ENCODE measurements at places on chromosomes 12 and 14.

GRCh38 chr14:92500491-92500941 lies 13.1 kb upstream of the RIN3 start:
- DNase-seq: no peak

GRCh38 chr14:28931999-28932398 lies 165.4 kb downstream of the FOXG1 start:
- DNase-seq: no peak

GRCh38 chr12:27627123-27627852 lies 69.0 kb upstream of the REP15 start:
- peak; percentile 89 for DNase-seq

DNA sequence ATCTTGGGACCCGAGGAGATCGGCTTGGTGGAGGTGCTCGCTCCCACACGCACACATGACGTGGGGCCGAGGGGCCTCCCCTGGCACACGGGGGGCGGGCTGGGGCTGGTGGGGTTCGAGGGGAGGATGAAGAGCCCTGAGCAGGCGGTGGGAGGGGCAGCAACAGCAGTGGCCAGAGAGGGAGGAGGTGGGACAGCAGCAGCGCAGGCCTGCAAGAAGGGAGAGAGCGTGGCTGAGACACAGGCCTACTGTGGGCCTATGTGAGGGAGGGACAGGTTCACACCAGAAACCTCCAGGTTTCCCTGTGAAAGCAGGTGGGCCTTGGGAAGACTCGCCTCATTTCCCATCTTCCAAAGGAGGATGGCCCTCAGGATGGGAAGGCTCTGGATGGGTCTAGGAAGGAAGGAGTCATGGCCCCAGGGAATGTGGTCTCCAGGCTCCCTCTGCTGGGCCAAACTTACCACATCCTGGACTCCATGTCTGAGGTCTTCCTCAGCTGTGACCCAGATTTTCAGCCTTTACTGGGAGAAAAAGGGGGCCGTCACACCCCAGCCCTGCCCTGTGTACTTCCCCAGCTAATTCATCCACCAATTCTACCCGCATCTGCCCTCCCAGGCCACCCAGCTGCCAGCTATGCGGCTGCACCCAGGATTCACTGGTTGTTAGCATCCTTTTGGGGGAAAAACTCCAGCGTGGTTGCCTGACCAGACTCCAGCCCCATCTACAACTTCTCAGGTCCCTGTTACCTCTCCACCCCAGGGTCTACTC lies 2.8 kb downstream of the PIANP start:
- peak; percentile 35 for DNase-seq

DNA sequence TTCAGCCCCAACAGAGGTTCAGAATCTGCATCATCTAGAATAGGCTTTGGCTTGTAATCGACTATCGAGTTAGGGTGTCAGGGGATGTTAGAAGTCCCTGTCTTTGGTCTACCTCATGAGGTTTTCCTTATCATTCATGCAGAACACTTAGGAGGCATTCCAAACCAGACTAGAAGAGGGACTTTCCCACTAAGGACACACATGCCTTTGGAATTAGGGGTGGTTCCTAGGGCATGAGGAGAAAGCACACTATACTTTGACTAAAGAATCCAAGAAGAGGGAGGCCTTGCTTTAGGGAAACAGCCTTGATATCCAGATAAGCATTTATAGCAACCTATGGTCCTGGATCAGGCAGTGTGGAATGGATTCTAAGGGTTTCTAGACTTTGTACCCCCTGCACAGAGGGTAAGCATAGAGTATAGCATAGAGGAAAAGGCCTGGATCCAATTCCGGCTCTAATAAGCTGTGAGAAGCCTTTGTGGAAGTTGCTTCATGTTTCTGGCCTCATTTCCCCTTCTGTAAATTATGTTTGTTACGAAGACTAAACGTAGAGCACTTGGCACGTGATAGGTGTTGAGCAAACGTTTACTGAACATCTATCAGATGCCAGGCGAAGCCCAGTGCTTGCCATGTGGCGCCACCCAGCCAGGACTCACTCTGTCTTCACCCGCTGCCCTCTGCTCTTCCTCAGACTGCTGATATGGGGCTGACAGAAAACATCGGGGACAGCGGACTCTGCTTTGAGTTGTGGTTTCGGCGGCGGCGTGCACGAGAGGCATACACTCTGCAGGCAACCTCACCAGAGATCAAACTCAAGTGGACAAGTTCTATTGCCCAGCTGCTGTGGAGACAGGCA lies 13.2 kb downstream of the ZNF219 start:
- DNase-seq: peak; percentile 90

DNA sequence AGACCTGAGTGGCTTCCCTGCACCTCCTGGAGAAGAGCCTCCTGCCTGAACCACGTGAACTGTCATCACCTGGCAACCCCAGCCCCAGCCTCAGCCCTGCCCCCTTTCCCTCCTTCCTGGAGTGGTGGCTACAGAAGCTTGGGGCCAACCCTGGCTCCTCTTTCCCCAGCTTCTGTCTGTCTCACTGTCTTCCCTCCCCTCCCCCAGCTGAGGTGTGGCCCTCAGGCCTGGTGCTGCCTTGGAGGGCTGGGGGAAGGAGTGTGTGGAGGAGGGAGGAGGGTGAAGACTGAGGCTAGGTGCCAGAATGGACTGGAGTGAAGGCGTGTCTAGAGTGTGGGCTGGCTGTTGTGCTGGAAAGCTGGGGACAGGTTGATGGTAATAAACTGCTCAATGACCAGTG lies 9.7 kb downstream of the NFATC4 start:
- DNase-seq: no peak

DNA sequence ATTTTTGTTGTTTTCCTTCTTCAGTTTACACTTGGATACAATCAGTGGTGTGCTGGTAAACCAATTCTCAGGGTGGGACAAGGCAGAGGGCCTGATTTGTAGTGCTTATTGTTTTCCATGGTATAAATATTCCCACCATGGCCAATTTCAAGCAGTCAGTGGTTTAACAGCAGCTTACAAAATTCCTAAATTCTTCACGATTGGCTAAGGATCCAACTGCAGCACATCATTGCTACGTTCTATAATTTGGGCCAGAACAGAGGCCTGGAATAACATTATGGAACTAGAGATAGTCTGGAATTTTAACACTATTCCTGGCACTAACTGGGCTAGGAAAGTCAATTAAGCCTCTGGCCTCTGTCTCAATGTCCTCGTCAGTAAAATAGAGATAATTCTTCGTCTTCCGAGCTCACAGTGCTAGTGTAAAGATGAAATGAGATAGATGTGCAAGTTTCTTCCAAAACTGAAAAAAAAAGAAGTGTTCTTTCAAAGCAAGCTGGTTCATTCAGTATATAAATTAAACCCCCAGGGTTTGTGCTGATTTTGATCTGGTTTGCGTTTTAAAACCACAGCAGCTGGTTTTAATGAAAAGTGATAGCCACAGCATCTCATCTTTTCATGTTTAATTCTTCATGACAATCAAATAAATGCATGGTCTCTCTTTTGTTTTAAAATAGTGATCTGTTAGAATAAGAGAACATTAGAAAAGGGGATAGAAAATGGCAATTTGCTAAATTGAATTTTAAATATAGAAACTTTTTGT lies 104.1 kb downstream of the EPS8 start:
- peak; percentile 60 for DNase-seq

- peak; percentile 77 for DNase-seq
These were observed 1.4 kb upstream of the SMARCC2 start for GRCh38 chr12:56190695-56191155.

GRCh38 chr12:40561395-40561966 lies 130.8 kb upstream of the CNTN1 start:
- DNase-seq: no peak

GRCh38 chr12:51391283-51392123 lies at the start of gene GALNT6:
Gene GALNT6, minus strand, starts transcription at chr12:51391406. Its CDS starts 11,625 bp downstream, at chr12:51379781.
- DNase-seq: no peak

- no peak for DNase-seq
These were observed 362.6 kb downstream of the DAD1 start for GRCh38 chr14:22226381-22226780.

GRCh38 chr12:34390171-34390841 lies 368.0 kb downstream of the ALG10 start:
- DNase-seq: no peak

GRCh38 chr12:107490010-107490409 lies 195.6 kb upstream of the PWP1 start:
- no peak for DNase-seq

DNA sequence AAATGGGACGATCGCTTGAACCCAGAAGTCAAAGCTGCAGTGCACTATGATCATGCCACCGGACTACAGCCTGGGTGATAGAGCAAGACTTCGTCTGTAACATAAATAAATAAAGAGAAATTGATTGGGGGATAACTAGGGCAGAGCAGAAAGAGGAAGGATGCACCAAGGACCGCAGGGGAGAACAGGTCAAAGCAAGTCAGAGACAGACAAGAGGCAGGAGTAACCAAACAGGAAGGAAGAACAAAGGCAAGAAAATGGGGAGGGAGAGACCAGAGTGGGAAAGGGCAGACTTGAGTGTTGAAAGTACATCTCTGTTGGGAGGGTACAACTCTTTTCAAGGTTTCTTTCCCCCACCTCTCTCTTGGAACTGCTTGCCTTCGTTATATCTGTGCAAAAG lies 50.8 kb upstream of the ELK3 start:
- no peak for DNase-seq

GRCh38 chr14:27995691-27996090 lies 770.9 kb upstream of the FOXG1 start:
- DNase-seq: no peak

- no peak for DNase-seq
These were observed 141.0 kb downstream of the SLC8A3 start for GRCh38 chr14:70047598-70048312.

DNA sequence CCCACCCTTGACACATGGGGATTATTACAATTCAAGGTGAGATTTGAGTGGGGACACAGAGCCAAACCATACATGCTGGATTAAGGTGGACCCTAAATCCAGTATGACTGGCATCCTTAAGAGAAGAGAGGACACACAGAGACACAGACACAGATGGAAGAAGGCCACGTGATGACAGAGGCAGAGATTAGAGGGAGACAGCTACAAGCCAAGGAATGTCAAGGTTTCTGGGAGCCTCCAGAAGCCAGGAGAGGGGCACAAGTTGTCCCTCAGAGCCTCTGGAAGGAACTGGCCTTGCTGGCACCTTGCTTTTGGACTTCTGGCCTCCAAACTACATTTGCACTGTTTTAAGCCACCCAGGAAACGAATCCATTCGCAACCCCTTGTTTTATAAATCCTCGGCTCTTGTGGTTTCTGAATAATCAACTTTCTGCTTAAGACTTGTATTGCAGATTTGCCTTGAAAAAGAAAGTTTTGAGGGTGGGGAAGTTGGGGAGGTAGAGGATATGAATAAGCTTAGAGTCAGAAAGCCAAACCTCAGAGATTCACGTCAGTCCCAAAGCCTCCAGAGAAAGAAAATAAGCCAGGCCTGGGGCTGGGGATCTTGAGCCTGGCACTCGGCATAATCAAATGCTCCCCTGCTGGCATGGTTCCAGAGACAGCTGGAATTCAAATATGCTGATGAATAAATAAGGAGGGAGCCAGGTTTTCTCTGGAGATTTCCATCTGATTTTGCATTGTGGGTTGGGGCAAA lies 224.2 kb upstream of the PWP1 start:
- DNase-seq: peak; percentile 28

DNA sequence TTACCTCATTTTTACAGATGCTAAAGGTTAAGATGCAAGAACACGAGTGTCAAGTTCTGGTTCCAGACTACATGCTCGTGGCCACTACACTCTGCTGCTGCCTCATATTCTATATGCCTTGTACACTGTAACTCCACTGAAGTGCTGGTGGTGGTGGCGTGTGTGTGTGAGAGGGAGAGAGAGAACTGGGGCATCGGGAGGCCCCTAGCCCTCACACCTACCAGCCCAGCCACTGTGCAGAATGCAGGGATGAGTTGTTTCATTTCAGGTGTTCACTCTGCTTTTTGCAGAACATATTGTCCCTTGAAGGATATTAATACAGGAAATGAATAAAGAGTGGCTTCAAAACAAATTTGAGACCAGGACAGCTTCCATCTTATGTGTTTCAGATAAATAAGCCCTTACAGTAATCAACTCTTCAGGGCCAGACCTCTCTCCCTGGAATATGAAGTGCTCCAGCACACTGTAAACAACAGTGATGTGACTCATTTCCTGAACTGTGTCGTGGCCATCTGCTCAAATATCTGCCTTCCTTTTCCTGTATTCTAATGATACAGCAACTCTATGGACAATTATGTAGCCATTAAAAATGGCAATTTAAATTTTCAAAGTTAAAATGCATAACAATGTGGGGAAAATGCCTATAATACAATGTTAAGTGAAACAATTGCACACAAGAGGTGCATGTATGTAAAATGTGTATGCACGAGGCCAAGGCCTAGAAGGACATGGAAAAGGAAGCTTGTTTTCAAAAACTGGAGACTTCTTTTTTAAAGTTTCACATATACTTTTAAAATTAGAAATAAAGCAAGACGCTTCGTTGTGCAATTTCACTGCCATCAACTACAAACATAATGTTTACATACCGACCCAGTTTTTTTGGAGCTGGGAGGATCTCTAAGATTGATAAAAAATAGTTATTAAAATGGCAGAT lies 215.4 kb downstream of the PELI2 start:
- DNase-seq: peak; percentile 70

DNA sequence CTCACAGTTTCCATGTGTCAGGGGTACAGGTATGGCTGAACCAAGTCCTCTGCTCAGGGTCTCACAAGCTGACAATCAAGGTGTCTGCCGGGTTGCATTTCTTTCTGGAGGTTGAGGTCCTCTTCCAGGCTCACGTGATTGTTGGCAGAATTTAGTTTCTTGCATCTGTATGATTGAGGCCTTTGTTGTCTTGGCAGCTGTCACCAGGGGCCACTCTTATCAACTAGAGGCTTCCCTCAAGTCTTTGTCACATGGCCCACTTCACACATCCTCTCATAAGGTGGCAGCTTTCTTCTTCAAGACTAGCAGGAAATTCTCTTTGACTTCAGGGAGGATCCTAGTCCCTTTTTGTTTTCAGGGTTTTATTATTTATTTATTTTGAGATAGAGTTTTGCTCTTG lies 46.0 kb upstream of the FOS start:
- DNase-seq: no peak

GRCh38 chr12:64608901-64609535 lies 1.3 kb upstream of the RASSF3 start:
- peak; percentile 10 for DNase-seq

DNA sequence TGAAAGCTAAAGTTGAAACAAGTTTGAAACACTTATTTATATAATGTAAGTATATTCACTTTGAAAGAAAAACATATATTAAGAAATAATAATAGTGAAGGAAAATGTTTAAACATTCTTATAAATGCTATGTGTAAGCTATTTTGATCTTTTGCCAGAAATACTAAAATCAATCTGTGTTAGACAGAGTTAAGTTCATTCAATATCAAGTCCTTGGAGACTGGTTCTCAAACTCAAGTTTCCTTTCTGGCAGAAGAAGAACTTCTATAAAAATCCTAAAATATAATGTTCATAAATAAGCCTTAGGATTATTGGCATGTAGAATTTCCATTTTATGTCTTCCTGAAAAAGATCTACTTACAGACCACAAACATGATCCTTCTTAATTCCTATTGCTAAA lies 45.3 kb downstream of the TAOK3 start:
- peak; percentile 53 for DNase-seq

DNA sequence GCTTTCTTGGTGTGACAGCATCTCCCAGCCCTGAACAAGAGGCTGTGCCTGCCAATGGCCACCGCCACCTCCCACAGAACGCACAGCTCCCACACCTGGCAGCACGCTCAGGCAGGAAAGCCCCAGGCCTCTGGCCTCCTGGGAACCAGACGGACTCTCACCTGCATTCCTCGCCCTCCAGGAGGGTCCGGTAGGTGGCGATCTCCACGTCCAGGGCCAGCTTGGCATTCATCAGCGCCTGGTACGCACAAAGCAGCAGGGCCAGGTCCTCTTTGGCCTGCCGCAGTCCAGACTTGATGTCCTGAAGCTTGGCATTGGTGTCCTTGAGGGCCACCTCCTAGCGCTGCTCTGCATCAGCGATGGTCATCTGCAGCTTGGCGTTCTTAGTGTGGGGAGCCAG lies 12.1 kb upstream of the KRT77 start:
- no peak for DNase-seq

- DNase-seq: no peak
These were observed 233.2 kb downstream of the DACT1 start for GRCh38 chr14:58870961-58871360.
